Esophagus squamous epithelium (tissue), 5 donors: ENCODE measurements at places on chromosomes 7 and 10.

GRCh38 chr7:80324032-80324431 is 187.8 kb downstream of the GNAT3 start:
- DNase-seq: no peak

DNA sequence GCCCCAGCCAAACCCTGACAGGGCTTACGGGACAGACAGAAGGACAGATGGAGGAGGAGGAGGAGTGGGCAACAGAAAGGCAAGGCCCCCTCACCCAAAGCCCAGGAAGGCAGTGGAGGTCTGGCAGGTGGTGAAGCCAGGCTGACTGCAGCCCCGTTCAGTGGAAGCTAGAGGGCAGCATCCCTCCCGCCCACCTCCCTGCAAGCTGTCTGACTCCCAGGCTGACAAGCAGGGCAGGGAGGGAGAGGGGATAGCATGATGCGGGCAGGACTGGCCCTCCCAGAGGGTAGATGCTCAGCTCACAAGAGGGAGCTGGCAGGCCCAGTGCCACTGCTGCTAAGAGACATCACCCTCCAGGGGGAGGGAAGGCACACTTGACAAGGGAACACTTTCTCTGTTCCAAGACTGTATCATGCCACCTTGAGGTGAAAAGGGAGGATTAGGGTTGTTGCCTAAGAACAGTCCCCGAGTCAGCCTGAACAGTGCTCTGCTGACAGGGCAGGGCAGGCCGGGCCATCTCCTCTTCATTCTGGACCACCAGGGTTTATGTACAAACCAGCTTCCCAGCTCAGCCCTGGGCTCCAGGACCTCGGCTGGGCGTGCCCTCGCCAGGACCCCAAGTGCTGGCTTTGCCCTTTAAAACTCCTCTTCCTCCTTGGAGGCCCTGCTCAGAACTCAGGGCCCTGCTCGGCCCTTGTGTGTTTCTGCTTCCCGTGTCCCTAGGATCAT is 61.8 kb downstream of the RASGEF1A start:
- DNase-seq: no peak

DNA sequence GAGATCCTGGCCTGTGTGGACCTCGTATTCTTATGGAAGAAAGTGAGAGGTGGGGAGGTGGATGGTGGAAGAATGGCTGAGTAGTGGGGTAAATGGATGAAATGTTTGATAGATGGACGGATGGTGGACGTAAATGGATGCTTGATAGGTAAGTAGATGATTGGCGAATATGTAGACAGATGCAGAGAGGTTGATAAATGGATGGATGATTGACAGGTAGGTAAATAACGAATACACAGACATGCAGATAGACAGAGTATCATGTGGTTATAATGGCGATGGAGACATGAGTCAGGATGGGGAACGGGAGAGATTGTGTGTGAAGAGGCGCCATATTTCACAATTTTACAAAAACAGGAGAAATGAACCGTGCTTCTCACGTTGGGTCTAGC is 219.5 kb downstream of the DIP2C start:
- DNase-seq: no peak

DNA sequence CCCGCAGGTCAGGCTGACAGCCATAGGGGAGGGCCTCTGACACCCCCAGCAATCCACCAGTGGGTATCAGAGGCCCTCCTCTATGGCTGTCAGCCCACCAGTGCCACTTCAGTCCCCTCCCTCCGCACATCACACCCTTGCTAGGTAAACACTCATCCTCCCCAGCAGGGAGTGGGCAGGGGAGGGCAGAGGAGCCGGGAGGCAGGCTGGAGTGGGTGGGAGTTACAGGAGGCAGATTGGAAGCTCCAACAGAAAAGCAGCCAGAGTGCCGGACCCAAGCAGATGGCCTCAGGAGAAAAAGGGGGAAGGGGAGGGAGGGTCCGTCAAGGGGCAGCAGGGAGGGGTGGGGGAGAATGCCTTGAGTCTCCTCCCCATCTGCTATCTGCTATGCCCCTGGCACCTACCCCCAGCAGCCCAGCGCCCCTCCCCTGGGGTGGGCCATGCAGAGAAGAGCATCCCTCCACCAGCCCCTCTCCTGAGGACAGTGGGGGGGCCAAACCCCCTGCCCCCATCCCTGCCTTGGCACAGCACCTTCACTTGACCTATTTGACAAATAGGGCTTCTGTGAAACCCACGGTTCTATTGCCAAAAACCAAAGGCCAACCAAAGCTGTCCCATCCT is 2.4 kb downstream of the RASGEF1A start:
- DNase-seq: no peak

DNA sequence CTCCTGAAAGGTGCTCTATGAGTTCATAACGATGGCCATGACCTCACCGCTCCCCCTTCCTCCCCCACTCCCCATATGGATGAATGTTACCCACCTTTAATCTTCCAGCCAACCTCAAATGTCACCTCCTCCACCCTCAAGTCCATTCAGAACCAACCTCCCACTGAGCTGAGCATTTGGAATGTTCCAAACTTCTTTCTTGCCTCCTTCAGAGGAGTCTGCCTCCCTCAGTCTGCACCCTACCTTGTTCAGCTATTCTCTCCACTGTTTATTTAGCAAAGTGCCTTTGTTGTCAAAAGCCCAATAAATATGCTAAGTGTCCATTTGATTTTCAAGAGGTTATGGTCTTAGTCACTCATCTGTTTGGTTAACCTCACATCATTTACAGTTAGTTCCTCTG is 22.9 kb upstream of the MTPAP start:
- no peak for DNase-seq

DNA sequence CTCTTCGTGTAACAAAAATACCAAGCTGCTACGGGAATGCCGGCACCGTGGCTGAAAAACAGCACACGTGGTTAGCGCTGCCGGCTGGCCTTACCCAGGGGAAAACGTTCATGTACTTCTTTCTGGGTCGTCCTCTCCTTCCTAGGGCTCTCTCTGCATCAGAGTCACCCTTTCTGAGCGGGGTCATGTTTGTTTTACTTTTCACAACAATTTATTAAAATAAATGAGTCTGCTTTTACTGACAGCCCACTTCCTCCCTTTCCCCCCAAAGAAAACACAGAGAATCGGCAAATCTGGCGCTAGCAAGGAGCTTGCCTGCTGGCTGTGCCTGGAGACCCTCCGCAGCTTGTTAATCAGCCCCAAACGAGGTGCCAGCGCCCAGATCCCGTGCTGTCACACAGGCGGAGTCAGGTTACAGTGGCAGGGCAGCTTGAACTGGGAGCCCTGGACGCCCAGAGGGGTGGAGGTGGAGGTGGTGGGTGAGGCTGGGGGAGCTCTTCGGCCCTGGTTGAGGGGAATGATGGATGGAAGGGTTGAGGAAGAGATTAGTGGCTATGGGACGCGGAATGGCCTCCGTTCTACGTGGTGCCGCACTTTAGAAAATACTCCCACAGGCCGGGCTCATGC is 162.2 kb upstream of the TNS3 start:
- no peak for DNase-seq

GRCh38 chr10:89091496-89091895 is 100.9 kb downstream of the FAS start:
- DNase-seq: no peak

GRCh38 chr10:80583685-80584084 is 46.0 kb downstream of the SH2D4B start:
- DNase-seq: no peak

DNA sequence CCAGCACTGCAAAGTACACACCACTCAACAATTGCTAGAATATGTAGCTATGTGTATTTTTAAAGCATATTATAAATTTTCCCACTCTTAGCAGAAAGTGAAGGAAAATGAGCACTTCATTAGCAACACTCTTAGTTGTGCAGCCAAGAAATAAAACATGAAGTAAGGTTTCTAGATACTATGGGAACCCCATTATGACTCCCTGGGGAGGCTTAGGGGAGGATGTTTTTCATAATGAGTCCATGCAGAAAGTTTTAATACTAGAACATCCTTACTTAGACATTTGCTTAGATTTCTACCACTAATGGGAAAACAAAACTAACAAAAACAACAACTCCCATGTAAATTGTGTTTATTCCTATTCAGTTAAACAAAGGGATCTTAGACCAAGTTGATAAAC is 148.4 kb upstream of the HDAC9 start:
- DNase-seq: no peak

GRCh38 chr10:98411768-98412167 is 3.2 kb downstream of the PYROXD2 start:
- no peak for DNase-seq

- no peak for DNase-seq
These were observed 26.3 kb downstream of the SND1 start for GRCh38 chr7:127678337-127678736.

DNA sequence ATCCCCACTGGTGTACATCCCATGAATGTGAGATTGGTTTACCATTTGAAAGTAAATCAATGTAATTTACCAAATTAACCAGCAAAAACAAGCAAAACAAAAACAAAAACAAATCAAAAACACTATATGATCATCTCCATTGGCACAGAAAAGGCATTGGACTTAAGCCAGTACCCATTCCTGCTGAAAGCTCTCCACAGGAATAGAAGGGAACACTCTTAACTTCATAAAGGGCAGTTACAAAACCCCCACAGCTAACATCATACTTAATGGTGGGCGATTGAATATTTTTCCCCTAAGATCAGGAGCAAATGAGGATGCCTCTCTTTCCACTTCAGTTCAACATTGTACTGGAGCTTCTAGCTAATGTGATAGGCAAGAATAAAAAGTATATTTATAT is 34.1 kb downstream of the PRKG1 start:
- no peak for DNase-seq

GRCh38 chr7:138008019-138008587 is 6.2 kb upstream of the CREB3L2 start:
- no peak for DNase-seq

DNA sequence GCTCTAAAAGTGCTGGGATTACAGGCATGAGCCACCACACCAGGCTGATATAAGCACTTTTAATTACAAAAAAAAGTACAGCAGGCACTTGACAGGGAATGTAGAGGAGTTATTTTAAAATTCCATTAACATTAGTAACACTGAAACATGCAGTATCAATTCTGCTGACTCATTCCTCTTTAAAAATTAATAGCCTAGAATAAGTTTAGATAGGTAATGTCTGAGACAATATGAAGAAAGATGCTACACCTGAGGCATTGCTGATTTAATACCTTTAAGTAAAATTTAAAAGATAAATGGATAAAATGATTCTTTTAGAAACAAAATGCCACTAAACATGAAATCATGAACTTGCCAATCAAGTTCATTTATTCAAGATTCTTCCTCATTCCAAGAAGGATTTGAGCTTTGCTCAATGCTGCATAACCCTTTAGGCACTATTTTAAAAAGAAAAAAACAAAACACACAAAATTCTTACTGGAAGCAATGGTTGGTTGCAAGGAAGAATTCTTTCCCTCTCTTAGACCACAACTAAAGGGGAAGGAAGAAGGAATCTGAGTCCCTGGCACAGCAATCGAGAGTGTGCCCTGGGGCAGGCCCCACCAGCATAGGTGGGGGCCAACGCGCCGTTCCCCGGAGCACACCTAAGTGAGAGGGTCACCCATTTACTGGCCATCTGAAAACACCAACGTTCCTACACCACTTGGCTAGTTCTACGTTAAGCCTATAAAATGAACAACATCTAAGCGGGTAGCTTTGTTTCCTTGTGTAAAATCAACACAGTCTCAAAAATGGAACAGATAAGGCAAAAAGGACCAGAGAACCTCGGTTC is 26.6 kb downstream of the ESYT2 start:
- no peak for DNase-seq

DNA sequence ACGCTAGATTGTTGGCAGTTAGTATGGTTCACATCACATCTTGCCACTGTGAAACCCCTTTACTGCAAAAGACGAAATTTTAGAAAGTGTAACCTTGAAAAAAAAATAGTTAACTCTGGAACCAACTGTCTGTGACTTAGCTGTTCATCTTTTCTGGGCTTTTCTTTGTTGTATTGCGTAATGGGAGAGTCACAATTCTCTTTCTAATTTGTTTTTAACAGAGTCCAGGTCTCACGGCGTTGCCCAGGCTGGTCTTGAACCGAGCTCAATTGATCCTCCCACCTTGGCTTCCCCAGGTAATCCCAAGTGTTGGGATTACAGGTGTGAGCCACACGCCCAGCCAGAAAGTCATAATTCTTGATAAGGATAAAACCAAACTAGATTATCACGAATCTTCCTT is 14.5 kb downstream of the UBE3C start:
- no peak for DNase-seq

- DNase-seq: no peak
These were observed 193.7 kb upstream of the CSTF2T start for GRCh38 chr10:51892965-51893658.

- DNase-seq: no peak
These were observed 35.3 kb upstream of the BET1 start for GRCh38 chr7:94039368-94040035.

DNA sequence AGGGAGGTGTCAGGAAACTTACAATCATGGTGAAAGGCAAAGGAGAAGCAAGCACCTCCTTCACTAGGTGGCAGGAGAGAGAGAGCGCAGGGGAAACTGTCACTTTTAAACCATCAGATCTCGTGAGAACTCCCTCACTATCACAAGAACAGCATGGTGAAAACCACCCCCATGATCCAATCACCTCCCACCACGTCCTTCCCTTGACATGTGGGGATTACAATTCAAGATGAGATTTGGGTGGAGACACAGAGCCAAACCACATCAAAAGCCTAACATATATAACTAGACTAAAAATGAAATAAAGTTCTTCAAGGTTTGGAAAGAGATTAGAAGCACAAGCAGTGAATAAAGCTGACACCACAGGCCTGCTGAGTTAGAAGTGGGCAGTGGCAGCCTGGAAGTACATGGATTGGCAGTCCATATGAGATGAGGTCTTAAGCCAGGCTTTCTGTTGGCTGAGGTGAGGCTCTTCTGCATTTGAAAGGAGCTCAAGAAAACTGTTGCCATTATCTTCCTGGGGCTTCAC is 96.4 kb upstream of the MDFIC start:
- DNase-seq: no peak

DNA sequence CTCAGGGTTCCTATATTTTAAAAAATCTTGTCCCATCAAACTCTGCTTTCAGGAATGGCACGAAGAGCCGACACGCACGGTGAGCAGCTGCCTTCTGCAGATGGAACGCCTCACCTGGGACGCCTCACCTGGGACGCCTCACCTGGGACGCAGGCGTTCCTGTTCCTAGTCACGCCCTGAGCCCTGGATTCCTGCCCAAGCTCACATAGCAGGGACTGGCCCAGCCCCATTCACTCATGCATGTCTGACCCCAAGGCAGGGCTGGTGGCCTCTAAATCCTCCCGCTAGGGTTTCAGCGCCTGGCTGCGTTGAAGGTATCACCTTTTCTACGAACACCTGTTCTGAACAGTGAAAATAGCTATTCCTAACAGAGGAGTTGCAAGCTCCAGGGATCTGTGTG is 49.8 kb downstream of the CARD11 start:
- DNase-seq: no peak

GRCh38 chr7:74627661-74628411 is 29.7 kb upstream of the GTF2I start:
- DNase-seq: no peak

- no peak for DNase-seq
These were observed 62.0 kb downstream of the SUFU start for GRCh38 chr10:102565793-102566192.

GRCh38 chr7:21944616-21945453 is 864 bp downstream of the CDCA7L start:
- no peak for DNase-seq
